ENCODE measurements at places on chromosomes 7 and 10.

DNA sequence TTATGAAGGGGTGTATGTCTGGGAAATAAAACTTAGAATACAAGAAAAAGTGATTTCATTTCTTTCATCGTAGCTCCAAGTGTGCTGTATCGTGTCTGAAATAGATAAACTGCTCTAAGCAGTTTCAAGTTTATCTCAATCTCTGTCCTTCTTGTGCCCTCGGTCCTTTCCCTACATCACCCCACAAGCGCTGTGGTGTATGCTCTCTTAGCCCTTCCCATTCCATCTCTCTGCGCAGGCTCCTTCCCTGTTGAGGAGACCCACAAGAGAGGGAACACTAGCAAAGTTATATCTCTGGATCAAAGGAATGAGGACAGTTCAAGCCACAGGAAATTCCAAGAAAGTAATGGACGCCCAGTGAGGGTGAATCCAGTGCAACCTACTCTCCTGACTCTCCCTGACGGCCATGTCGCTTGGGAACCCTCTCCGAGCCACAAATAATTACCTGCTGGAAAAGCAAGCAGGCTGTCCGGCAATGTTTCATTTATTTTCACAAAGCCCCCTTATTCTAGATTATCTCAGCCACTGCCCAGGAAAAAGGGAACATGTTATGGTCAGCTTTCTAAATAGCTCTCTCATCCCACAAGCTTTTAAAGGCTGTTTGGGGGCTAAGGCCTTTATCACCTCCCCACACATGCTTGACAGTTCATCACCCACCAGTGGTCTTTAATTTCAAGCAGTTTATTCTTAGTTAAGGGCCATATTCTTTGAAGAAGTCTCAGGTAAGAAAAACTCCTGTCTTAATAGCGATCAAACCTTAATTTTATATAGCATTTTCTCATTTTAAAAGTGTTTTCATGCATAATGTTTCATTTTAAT lies 34.8 kb downstream of the LRRC4 start:
- no peak for DNase-seq

- no peak for DNase-seq
Measured at GRCh38 chr10:59271160-59271559, 91.2 kb downstream of the FAM13C start.

DNA sequence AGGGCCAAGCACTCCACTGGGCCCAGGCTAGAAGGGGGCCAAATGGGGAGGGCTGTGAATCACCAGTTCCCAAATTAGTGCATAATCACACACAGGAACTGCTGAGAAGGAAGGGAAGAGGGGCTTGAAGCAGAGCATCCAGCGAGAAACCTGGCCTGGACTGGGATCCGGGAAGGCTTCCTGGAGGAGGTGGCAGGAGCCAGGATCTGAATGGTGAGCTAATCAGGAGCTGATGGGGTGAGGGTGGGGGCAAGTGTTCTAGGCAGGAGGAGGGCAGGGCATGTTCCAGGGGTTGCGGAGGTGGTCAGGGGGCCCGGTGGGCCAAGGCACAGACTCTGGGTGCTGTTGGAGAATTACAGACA lies 12.6 kb downstream of the PWWP2B start:
- no peak for DNase-seq

- no peak for DNase-seq
Measured at GRCh38 chr7:33089142-33089541, 20.1 kb downstream of the RP9 start.

DNA sequence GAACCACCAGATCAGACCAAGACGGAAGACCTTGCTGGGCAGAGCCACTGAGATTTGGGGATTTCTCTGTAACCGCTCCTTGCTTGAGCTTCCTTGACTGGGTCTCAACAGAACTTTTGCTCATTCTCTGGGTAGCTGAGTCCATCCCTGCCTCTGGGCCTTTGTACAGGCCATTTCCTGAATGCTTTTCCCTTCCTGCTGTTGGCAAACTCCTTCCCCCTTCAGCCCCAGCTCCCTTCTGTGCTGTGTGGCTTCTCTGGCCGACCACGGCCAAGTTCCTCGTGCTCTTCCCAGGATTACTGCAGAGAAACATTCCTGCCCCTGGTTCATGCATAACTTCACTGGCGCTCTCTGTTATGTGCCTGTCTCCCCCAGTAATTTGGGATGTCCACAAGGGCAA lies 150.5 kb upstream of the GPR26 start:
- DNase-seq = no peak

DNA sequence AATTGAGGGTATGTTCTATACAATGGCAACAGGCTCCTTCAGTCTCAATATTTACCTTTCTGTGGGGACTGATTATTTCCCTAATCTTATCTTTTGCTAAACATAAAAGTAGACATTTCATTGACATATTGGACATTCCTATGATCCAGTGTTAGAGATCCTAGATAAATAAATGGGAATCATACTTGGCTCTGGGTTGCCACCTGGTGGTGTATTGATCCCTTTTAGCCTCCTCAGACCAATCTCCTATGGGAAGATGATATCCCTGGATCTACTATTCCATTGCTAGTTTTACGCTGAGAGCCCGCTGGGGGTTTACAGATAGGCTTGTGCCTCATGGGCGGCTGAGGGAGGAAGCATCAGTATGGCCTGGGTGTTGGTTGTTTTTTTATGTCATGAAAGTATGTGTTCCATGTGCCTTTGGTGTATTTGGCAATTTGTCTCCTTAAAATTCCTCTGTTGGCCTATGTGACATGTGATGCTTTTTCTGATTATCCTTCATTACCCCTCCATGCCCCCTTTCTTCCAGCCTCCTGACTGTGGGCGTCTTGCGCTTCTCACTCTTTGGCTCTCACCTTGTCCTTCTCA lies 18.8 kb downstream of the CELF2 start:
- DNase-seq = peak; percentile 23

DNA sequence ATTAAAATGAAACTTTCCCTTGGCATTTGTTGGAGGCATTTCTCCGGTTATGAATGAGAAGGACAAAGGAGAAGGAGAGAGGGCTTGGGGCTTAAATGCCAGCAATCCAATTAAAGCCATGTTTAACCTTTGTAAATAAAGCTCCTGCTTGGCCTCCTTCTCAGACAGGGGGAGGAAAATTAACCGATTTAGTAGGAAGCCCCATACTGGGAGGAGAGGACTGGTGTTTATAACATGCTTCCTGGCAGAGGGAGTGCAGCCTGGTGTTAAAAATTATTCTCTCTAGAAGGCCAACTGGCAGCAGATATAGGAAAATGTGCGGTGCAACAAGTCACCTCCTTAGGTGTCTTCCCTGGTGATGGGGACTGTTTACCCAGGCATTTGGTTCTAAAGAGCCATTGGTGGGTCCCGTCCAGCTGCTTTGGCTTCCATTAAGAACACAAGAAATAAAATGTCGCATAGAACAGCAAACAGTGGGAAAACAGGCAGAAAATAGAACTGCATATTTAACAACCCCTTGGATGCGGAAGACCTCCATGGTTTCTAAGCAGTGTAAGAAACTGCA lies 846.5 kb downstream of the TYW1 start:
- DNase-seq = no peak

Measured in smooth muscle cell of the brain vasculature (primary cell).